ENCODE measurements at places on chromosomes 6 and 20.

- peaks cover 6% of the 10 kb centered on the region for H3K4me1 ChIP-seq
- no peak for DNase-seq
- no peak overlapping the region for H3K4me3 ChIP-seq
- H3K36me3 ChIP-seq, result no peaks in the 10 kb centered on the region
Measured at GRCh38 chr6:9292975-9293374, 857.6 kb upstream of the SLC35B3 start.

DNA sequence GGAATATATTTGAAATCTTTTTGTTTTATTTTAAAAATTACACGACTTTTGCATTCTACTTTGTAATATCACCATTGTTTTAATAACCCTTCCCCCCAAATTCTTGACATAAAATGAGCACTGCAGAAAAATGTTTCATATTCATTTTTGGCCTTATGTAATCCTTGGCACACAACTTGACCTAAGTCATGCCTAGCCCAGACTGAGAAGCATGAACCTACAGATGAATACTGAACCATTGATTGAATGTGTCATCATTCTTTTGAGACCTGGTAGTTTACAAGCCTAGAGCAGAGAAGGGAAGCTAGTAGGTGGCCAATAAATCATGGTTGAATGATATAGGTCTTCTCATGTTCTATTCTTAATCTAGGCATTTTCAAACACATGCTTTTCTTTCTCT, 89.4 kb upstream of the EDN1 start:
- H3K27ac ChIP-seq, result no peak overlapping the region
- no peaks in the 10 kb centered on the region for H3K27me3 ChIP-seq
- no peaks in the 10 kb centered on the region for H3K4me1 ChIP-seq
- DNase-seq, result no peak
- H3K36me3 ChIP-seq, result no peaks in the 10 kb centered on the region

- no peak for DNase-seq
- H3K4me3 ChIP-seq, result no peak overlapping the region
- H3K27me3 ChIP-seq, result no peaks in the 10 kb centered on the region
- no peak overlapping the region for H3K27ac ChIP-seq
Measured at GRCh38 chr6:129565366-129565765, 144.6 kb downstream of the ARHGAP18 start.

- peak overlapping the region; percentile 71 for H3K27ac ChIP-seq
- no peaks in the 10 kb centered on the region for H3K27me3 ChIP-seq
- H3K4me1 ChIP-seq, result peaks cover 53% of the 10 kb centered on the region
- peaks cover 10% of the 10 kb centered on the region for H3K36me3 ChIP-seq
Measured at GRCh38 chr6:56525974-56526789, 116.5 kb downstream of the DST start.

GRCh38 chr20:26214991-26215390, 518.3 kb upstream of the ZNF337 start:
- no peak overlapping the region for H3K4me3 ChIP-seq
- DNase-seq, result no peak
- H3K4me1 ChIP-seq, result no peaks in the 10 kb centered on the region
- no peaks in the 10 kb centered on the region for H3K36me3 ChIP-seq
- H3K27ac ChIP-seq, result no peak overlapping the region
- H3K27me3 ChIP-seq, result peaks cover 30% of the 10 kb centered on the region

GRCh38 chr20:17529586-17529985, 1.6 kb downstream of the BFSP1 start:
- no peak for DNase-seq
- H3K4me1 ChIP-seq, result peaks cover 10% of the 10 kb centered on the region
- H3K27me3 ChIP-seq, result peaks cover 98% of the 10 kb centered on the region
- no peak overlapping the region for H3K4me3 ChIP-seq
- H3K36me3 ChIP-seq, result no peaks in the 10 kb centered on the region
- no peak overlapping the region for H3K27ac ChIP-seq

All from neural progenitor cell (in vitro differentiated cells).